ENCODE measurements at places on chromosomes 5 and 9.

- no peak for DNase-seq
These were observed 26.4 kb downstream of the ANXA6 start for GRCh38 chr5:151130922-151131891.

DNA sequence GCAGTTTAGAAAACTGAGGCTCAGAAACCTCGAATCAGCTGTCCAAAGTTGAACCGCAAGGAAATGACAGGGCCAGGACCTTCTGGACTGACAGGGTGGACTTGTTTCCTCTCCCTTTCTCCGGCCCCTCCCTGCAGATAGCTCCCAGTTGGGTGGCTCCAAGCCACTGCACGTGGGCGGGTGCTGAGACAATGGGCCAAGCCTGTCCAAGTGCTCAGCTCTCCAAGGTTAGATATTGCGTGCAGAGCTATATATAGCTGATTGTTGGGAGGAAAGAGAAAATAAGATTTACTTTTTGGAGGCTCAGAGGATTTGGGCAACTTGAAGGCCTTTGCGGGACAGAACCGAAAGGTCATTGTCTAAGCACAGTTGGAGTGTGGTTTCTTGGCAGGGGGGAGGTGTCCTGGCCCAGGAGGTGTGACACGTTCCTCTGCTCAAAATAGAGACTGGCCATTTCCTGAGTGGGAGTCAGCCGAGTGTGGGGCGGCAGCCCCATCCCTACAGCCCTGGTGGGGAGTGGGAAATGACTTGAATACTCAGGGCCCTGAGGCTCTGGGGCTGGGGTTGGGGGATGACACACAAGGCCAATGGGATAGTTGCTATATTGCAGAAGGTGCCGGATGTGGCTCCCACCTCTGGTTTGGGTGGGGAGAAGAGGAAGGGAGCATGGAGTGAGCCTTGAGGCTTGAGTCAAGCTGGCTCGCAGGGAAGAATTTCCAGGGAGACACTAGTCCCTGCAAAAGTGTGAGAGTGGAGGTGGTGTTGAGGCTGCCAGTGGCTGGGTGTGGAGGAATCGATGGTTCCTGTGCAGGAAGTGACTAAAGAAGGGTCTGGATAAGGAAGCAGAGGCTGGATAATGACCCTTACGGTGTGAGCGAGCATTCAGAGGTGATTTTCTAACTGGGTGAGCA lies 44.4 kb upstream of the SMAD5 start:
- DNase-seq = no peak

DNA sequence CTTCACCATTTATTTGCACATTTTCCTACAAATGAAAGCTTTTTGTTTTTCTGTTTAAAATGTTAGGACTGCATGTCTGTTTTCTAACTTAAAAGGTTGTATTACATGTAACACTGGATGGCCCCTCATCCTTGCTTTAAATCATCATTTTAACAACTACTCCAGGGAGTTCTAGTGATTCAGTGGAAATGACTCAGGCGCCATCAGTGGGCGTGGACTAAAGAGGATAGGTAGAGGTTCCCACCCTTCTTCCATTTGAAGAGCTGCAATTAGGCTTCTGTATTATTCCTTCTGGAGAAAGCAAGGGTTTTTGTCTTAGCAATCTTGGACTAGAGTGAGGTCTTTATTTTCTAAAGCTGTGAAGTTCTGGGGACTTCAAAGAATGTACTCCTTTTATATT lies 213.7 kb downstream of the TMEM38B start:
- DNase-seq = no peak

- no peak for DNase-seq
These were observed 88.3 kb upstream of the PTCH1 start for GRCh38 chr9:95605101-95605500.

DNA sequence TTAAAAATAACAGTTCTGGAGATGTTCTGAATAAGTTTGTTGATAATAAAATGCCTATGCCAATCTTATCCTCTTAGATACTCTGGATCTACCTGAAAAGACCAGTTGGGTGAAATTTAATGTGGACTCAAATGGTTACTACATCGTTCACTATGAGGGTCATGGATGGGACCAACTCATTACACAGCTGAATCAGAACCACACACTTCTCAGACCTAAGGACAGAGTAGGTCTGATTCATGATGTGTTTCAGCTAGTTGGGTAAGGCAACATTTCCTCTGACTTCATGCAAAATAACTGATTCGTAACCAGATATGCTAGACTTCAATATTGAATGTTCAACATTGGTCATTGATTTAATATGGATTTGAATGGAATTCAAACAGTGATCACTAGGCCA lies 27.0 kb downstream of the ERAP2 start:
- no peak for DNase-seq

DNA sequence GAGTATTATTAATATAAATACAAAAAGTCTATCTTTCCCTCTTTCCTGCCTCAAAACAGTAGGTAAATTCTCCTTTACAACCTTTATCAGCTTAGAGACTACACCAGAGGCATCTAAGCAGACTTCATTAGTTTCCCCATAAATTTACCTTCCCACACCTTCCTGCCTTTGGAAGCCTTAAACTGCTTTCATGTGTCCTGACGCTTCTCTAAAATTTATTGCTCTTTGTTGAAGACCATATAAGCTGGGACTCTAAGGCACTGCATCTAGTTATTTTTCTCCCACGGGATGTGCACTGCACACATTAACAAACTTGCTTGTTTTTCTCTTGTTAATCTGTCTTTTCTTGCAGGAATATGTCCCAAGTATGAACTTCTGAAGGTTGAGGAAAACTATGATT lies 51.8 kb downstream of the DEPDC1B start:
- no peak for DNase-seq

GRCh38 chr9:136157477-136158265 lies 39.0 kb upstream of the TMEM250 start:
- no peak for DNase-seq

DNA sequence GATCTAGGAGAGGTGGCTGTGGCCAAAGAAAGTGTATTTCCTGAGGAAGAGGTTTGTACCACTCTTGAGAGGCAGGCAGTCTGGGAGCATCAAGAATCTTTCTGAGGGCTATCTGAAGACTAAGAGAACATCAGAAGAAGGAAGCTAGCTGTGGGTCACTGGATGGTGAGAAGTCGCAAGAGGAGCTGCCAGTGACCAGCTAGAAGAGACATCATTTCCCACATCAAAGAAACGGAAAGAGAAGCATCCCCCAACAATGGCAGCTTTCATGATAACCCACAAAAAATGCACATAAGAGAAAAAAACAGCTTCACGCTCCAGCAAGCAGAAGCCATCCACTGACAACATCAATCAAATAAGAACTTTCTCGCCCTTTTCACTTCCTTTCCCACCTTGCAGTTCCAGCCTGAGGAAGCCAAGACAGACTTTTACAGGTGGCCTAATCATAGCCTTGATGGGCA lies 25.0 kb upstream of the CEP78 start:
- DNase-seq = no peak

DNA sequence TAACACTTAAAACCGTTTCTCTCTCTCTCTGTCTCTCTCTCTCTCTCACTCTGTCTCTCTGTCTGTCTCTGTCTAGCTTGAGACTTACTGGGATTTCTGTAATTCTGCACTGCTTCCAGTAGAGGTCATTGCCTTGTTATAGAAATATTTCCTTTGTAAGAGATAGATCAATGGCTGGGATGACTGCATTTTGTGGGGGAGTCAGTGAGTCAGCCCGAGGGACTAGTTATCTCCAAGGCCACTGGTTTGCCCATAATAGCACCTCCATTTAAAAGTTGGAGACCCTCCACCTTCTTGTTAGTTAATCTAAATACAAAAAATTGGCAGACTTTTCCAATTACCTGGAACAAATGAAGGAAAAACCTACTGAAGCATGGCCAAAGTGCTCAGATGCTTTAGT lies 547.2 kb downstream of the LRRC70 start:
- no peak for DNase-seq

DNA sequence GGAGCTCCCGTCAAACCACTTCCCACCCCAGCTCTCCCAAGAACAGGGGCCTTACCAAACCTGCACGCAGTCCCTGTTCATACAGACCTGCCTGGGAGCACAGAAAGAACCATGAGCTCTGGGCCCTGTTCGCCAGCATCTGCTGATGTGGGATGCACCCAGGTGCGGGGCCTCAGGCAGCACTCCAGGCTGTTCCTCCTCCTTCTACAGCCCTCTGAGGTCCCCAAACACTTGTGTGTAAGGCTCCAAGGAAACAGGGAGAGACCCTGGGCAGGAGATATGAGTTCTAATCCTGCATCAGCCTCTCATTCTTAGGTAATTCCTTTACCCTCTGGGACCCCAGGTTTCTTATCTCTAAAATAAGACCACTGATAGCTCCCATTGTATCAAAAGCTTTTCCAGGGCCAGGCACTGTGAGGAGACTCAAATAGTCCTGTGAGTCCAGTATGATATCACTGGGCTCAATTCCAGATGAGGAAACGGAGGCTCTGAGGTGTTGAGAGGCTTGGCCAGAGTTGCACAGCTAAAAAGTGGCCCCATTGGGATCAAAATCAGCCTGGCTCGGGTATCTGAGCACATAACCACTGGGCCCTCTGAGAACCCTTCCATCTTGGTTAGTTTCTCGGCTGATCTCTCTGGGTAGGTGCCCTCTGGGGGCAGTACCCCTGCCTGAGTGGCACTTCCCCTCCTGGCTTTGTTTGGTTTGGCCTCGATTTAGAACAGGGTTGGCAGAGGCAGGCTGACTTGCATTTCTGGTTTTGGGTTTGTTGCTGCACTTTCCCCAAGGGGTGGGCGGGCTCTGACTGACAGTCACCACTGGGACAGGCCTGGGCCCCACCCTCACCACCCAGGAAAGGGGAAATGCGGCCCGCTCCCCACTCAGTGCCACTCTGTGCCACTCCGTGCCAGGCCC lies 116.8 kb downstream of the RGS3 start:
- no peak for DNase-seq

- no peak for DNase-seq
These were observed 134.4 kb downstream of the MVB12B start for GRCh38 chr9:126461029-126461428.

DNA sequence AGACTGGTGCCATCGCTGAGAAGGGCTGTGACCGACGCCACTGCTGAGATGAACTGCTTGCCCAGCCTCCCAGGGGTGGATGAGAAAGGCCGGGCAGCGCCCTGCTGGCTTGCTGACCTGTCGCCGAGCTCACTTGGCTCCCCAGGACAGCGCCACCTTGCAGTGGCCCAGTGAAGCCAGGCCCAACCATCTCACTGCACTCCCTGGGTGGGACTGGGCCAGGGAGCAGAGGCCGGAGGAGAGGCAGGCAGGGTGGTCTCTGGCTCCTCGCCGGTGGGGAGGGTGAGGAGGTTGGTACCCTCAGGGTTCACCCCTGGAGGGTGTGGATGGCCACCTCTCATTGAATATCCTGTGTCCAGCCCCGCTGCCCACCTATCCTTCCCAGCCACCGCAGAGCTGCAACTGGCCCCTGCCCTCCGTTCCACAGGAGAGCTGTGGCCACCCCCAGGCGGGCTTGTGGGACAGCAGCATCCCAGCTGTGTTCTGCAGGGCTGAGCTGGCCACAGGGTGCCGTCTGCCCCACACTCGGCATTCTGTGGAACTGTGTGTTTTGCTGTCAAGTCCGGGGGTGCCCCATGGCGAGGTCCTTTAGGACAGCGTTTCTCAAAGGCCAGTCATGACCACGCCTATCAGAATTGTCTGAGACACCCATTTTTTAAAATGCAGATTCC lies 41.0 kb upstream of the FCN2 start:
- no peak for DNase-seq

- no peak for DNase-seq
These were observed 39.0 kb downstream of the KIF4B start for GRCh38 chr5:155052532-155052931.

- DNase-seq = no peak
These were observed 239.4 kb upstream of the FBXL7 start for GRCh38 chr5:15260356-15261268.

- no peak for DNase-seq
These were observed 170.2 kb upstream of the HMHB1 start for GRCh38 chr5:143641549-143642355.

DNA sequence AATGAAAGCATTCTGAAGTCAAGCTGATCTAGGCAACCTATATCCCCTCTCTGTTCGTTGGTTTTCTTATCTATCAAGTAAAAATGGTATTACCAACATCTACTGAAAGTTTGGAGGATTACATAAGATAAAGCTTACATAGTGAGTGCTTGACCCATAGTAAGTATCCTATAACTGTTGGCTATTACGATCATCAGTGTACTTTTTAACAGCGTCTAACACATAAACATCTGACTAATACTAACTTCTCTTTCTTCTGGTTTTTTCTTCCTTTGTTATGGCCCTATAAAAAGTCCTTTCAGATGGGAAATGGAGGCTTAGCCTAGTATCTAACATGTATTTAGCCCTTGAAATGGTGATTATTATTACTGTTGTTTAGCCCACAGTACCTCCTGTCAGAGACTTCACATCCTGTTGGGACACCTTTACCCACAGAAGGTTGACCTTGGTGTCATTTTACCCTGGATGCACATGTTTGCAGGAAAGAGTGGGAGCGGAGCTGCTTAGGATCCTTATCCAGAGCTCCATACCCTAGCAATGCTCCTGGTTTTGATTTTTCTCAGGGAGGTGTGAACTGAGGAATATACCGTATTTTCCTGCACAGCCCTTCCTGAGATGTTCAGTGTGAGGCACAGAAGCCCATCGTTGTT lies 6.0 kb downstream of the INSYN2B start:
- DNase-seq = no peak

DNA sequence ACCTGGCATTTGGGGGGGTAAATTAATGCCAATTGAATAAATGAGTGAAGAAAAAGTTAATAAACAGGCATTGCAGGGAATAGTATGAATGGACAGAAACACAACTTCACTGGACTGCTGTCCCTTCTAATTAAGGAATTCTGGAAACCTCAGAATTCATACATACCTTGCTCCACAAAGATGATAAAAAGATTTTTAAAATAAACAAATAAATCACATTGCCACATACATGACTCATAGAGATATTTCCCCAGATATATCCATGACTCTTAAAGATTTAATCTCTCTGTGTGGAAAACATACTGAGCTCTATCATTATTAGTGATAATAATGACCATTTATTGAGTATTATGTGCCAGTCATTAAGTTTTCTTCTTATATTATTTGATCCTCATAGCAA lies 469.0 kb upstream of the MEF2C start:
- DNase-seq = no peak

GRCh38 chr9:99808454-99808853 lies 13.2 kb upstream of the NR4A3 start:
- DNase-seq = no peak

GRCh38 chr5:151182524-151182900 lies 24.9 kb upstream of the ANXA6 start:
- no peak for DNase-seq

DNA sequence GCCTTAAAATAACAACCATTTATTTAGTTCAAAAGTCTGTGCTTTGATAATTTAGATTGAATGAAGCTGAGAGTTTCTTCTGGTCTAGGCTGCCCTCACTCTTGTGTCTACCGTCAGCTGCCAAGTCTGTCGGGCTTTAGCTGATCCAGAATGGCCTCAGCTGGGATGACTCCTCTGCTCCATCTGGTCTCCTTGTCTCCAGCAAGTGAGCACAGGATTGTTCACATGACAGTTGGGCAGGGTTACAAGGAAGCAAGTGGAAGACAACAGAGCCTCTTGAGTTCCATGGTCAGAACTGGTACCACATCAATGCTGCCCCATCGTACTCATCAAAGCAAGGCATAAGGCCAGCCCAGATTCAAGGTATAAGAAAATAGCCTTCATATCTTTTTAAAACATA lies 9.0 kb downstream of the HTR1A start:
- DNase-seq = no peak

- peak; percentile 53 for DNase-seq
These were observed 800 bp upstream of the AP3B1 start for GRCh38 chr5:78295035-78295961.
